ENCODE measurements at places on chromosomes 16 and 17. TPM values are rescaled to one million over a fixed set of nuclear protein-coding genes. Genes with fewer than 3 reads are reported as not detected.

The CDR2 gene
- 28.7 TPM for total RNA-seq

The ALDOA gene
- 460 TPM for total RNA-seq

The ELP5 gene
- total RNA-seq: 26.9 TPM

The CCL14 gene
- total RNA-seq: not detected

The ADAMTS18 gene
- total RNA-seq: not detected

The CD300E gene
- 93.1 TPM for total RNA-seq

The KRTAP9-4 gene
- not detected for total RNA-seq

The C1QTNF1 gene
- not detected for total RNA-seq

Measured in naive thymus-derived CD4-positive, alpha-beta T cell (primary cell).